Activated CD4-positive, alpha-beta T cell treated with anti-CD3 and anti-CD28 coated beads, Interleukin-2, amount 10 ng/mL, durations not matched to agents 24 days and 14 days (primary cell): ENCODE measurements at places on chromosomes 4 and X.

GRCh38 chr4:69092980-69093568 is 3.2 kb upstream of the UGT2B7 start:
- DNase-seq, result no peak

GRCh38 chrX:127879585-127879984 is 172.6 kb downstream of the ACTRT1 start:
- no peak for DNase-seq

DNA sequence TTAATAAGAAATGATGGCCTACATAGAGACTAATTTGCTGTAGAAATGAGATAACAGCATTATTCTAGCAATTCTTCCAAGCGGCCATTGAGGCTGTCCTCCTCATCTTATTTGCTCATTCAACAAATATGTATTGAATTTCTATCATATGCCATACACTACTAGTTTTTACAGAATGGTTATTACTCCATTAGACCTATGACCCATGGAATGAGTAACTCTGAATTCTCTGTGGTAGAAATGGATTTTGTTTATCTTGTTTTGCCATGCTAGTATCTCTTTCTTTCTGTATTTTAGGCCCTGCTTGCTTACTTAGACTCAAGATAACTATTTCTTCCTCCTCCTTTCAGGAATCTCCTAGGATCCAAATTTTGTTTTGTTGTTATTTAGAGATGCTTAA is 103.5 kb downstream of the RPA4 start:
- no peak for DNase-seq

DNA sequence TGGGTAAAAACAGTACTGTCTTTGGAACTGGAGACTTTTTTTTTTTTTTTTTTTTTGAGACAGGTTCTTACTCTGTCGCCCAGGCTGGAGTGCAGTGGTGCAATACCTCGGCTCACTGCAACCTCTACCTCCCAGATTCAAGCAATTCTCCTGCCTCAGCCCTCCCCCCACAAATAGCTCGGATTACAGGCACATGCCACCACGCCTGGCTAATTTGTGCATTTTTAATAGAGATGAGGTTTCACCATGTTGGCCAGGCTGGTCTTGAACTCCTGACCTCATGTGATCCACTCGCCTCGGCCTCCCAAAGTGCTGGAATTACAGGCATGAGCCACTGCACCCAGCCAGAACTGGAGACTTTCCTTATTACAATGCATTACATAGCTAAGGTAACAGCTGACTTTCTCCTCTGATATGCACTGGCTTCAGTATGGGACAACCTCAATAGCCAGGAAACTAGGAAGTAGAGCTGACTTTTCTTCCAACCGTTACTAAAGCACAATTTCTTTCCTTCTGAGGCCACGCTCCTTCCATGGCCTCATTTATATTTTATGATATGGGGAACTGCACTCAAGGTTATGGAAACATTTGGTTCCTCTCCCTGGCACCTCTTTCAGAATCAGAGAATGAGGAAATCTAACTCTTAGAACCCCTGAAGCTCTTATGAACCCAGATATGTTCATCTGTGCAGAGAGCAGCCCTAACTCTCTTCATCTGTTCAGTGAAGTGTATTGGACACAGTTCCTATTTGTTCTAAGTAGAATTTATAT is 53.5 kb upstream of the FAM9B start:
- DNase-seq, result no peak
